Frontal cortex (tissue), 4 donors: ENCODE measurements at places on chromosomes 6 and 20.

DNA sequence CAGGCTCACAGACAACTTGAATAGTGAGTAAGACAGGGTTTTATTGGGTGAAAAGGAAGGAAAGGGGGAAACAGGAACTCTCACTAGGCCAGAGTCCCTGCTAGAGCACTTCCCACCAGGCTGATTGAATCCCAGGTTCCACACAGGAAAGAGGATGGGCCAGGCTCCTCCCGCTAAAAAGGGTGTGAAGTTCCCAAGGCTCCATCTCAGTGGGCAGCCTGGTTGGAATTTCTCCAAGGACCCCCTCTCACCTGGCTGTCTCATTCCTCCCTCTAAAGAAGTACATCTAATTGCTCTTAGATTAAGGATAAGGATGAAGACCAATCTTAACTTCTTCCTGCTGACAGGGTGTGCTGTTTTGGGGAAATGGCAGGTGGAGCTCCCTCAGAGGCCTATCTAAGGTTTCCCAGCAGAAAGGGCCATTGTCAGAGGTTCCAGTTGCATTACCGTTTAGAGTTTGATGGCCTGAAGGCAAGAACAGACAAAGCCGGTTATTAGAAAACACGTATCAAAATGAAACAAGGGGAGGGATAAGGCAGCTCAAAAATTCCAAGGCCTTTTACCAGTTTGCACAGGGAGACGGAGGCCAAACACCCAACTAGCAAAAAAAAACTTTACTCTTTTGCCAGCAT lies 21.5 kb downstream of the COL19A1 start:
- no peak for DNase-seq

DNA sequence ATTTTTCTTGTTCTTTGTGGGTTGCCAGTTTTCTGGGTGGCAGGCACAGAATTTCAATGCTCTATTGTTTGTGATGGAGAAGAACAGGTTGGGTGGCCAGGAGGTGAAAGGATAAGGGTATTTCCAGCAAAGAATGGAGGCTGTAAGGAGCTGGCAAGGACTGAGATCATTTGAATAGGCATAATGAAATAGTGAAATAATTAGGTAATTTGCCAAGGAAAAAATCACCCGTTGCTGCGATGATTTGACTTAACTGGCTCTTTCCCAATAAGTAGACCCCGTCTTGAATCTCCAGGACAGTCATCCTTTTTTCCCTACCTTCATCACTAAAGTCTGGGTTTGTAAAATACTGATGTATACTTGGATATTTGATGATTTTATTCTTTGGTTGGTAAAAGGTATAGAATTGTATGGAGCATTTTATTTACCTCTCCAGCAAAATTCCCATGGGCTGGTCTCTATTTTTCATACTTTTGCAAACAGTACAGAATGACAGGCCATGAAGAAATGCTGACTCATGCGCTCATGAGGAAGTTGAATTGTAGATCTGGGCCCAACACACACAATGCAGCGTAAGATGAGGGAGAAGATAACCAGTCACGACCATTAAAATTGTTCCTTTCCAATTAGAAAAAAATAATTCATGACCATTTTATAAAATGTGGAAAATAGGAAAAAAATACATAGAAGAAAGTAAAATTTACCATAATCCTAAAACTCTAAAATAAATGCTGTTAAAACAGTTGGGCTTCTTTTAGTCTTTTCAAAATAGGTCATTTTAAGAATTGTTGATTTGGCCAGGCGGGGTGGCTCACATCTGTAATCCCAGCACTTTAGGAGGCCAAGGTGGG lies 2.4 kb upstream of the GCNT2 start:
- no peak for DNase-seq

GRCh38 chr20:60921022-60921622 lies 330.9 kb upstream of the CDH4 start:
- DNase-seq, result no peak

- no peak for DNase-seq
Measured at GRCh38 chr6:5078121-5078669, 6.9 kb upstream of the PPP1R3G start.

- no peak for DNase-seq
Measured at GRCh38 chr6:55239099-55239498, 64.8 kb downstream of the HCRTR2 start.

DNA sequence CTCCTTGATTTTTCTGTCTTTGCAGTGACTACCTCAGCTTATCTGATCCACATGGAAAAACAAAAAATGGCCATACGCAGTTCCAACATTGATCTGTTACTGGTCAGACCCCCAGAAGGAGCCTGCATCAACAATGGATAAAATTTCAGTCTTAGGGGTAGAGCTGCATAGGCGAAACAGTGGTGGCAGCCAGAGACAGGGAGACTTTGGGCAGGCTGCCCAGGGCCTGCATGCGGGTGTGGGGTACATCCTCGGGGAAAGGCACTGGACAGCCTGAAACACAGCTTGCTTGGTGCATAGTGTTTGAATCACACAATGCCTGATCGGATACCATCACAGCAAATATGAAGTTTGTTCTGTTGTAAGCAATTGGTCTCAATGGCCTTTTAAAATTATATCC lies 847.8 kb downstream of the QKI start:
- DNase-seq, result no peak

- DNase-seq, result no peak
Measured at GRCh38 chr20:60066438-60066823, 108.2 kb downstream of the CDH26 start.
